NCI-H446 (cell line): ENCODE measurements at places on chromosomes 12 and 14.
A peak's percentile ranks its signal among the peaks of the same experiment; 100 is the strongest.

- DNase-seq, result no peak
Observed at GRCh38 chr12:13100605-13100881, 2.9 kb downstream of the GSG1 start.

DNA sequence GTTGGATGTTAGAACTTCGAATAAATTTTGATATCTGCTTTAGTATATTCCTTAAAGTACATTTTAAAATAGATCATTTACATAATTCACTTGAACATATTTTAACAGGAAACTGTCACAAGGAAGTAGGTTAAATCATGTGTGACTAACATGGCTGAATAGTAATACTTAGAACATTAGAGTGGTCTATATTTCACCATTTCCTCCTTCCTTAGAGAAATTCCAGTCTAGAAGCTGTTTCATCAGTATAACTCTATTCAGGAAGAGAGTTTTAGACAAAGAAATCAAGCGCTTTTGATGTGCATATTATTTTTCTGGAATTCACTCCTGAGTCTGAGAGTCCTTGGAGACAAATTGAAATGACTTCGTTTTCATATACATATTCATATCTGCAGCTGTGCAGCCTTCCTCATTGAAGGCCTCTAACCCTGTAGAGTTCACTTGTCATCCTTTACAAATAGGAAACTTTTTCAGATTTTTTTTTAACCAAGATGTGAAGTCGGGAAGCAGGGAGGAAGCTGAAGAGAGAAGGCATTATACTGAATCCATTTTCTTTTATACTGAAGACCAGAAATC lies 28.4 kb downstream of the IRAK3 start:
- no peak for DNase-seq

GRCh38 chr12:115095073-115095748 lies 411.2 kb upstream of the TBX3 start:
- DNase-seq, result no peak

DNA sequence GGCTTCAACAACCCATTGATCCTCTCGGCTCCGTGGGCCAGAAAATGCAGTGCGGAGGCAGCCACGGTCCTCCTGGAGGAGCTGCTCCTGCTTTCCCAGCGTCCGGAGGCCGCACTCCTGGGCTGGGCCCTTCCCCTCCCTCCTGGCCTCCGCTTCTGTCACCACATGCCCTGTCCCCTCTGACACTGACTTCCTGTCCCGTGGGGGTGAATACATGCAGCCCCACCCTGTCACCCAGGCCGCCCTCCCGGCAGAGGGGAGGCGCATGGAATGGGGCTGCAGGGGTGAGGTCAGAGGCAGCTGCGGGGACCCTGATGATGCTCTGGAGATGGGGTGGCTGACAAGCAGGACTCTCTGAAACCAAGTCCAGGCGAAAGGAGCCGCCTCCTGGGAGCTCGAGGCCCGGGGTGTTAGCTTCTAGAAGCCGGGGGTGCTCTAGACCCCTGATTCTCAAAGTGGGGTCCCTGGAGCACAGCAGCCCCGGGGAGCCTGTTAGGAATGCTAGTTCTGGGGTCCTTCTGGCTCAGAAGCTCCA lies 32.2 kb downstream of the NOC4L start:
- DNase-seq, result no peak

DNA sequence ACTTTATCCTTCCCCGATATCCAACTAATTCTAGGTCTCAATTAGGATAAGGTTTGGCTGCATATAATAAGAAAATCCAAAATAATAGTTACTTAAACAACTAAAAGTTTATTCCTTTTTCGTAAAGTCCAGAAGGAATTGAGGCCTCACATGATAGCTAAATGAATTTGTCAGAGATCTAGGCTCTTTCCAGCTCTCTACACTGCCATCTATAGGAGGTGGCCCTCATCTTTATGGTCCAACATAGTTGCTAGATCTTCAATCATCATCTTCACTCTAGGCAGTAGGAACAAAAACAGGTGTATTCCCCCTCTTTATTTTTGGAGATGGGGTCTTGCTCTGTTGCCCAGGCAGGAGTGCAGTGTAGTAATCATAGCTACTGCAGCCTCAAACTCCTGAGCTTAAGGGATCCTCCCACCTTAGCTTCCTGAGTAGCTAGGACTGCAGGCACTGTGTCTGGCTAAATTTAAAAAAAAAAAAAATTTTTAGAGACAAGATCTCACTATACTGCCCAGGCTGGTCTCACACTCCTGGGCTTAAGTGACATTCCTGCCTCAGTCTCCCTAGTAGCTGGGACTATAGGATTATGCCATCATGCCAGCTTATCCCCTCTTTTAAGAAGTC lies 46.5 kb upstream of the SAV1 start:
- DNase-seq, result peak; percentile 37

DNA sequence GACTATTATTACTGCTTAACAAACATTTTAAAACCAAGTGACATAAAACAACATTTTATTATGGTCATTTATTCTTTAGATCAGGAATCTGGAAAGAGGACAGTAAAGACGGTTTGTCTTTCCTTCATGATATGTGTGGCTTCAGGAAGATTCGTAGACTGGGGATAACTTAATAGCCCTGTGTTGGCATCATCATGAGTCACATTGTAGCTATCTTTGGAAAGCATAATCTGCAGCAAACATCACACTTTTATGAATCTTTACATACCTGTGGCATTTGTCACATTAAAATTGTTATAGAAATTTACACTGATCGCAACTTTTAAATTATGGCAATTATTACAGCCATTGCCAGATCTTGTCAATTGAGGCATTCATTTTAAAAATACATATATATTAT lies 397.1 kb downstream of the NOVA1 start:
- DNase-seq, result no peak

GRCh38 chr12:105723066-105723465 lies 392.6 kb downstream of the C12orf75 start:
- DNase-seq, result no peak

DNA sequence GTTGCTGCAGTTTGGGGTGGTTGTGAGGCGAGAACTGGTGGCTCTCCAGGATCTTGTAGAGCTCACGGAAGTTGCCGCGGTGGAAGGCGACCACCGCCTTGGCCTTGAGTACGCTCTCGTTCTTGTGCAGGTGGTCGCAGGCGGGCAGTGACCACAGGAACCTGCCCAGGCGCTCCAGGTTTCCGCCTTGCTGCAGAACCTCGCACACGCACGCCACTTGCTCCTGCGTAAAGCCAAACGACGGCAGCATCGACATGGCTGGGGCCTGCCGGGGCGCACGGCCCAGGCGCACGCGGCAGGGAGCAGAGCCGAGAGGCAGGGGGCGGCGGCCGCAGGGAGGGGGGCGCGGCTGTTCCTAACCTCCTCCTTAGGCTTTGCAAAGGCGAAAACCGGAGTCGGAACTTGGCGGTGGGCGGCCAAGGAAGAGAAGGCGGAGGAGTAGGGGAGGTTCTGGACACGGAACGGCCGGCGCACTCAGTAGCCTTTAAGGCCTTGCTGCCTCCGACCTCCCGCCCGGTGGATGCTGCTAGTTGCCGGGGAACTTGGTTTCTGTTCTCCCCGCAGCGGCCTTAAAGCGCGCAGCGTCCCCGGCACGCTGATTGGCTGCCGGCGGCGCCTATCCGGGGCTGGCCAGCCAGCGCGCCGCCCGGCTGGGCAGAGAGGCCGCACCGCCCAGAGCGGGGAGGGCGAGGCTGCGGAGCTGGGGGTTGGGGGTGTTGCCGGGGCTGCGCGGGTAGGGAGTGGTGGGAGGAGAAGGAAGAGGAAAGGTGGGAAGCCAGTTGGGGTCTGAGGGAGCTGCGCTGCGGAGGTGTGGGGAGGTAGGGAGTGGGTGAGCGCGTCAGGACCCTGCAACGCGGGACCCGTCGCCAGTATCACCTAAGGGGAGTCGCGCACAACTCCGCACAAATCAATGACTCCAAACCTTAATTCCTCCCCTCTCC lies at the start of gene SIX1:
Gene SIX1, minus strand, starts transcription at position 544 of the 941 bp plus-strand sequence. Its CDS starts 288 bp downstream, at position 256.
- peak; percentile 72 for DNase-seq

GRCh38 chr12:115972241-115972640 lies 305.3 kb downstream of the MED13L start:
- DNase-seq, result no peak

DNA sequence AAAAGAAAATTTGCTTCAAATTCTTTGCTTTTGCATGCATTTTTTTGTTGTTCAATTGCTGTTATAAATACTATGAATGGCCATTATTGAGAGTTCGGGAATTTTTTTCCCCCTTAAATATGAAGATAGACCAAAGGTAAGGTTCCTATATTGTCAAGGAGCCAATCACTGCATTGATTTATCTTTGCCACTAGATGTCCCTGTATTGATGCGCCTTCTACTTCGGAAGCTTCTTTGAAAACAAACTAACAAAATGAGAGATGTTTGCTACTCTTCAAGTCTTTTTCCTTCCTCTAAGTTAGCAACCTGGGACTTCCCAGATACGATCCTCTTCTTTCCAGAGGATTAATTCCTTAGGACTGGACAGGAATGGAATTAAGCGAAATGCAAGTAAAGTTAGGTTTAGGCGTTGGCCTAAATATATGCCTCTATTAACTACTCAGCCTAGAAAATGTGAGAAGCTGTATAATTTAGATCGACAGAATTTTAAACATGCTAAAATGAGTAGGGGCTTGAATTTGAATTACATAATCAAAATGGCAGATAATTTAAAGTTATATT lies 318.1 kb downstream of the AEBP2 start:
- peak; percentile 29 for DNase-seq

DNA sequence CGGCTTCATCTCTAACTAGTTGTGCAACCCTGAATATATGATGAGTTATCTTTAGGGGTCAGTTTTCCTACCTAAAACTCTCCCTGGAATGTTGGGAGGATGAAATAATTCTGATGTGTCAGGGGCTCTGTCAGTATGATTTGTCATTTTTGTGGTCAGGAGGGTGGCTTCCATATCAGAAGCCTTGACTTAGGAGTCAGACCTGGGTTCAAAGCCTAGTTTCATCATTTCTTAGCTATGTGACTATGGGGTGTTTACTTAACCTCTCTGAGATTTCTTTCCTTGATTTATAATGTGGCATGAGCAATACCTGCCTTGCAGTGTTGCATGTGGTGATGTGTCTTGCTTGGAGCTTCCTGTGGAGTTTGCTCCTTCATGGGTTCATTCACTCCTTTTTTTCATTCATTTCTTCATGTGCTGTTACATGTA lies 146.8 kb downstream of the CHST11 start:
- DNase-seq, result no peak

DNA sequence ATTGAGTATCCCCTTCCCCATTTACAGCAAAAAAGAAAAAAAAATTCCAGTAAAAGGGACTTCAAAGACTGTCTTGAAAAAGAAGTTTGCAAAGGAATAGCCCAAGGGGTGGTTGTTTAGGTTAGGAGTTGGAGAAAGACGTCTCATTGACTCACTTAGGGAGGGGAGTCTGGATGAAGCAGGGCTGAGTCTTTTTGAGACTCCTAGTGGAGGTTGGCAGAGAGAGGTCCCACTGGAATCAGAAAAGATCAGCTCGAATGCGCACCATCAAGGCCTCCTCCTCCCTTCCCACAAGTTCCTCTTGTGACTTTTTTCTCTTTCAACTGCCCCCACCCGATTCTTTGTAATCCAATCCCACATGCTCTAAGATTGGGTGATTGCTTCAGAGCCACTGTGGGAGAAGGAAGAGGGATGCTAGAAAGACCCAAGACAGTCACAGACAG lies 1.9 kb downstream of the ARHGEF40 start:
- DNase-seq, result no peak

DNA sequence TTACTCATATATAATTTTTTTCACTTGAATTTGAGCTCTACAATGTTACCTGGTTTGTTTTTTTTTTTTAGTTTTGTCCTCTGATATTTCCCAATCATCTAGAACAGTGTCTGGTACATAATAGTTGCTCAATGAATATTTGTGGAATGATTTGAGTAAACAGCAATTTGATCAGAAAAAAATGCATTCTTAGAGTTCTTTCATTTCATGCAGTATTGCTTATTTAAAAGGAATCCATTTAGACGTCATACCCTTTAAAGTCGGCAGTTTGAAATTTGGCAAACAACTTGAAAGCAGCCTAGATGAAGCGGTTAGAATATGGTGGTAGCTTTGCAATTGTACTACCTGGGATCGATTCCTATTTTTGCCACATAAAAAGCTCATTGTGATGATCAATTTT lies 140.0 kb downstream of the PDE3A start:
- DNase-seq, result no peak

DNA sequence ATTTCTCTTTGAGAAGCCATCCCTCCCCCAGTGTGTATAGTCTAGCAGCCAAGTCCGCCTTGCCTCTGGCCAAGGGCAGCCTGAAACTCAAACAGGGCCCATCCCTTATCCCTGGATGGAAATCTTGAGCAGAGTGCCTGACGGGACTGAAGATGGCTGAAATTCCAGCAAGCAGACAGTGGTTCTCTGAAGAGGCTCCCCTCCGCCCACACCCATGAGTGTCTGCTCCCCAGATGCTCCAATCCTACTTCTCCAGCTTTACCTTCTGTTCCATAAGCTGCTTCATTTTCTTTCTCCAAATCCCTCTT lies 396.2 kb downstream of the NUAK1 start:
- no peak for DNase-seq

DNA sequence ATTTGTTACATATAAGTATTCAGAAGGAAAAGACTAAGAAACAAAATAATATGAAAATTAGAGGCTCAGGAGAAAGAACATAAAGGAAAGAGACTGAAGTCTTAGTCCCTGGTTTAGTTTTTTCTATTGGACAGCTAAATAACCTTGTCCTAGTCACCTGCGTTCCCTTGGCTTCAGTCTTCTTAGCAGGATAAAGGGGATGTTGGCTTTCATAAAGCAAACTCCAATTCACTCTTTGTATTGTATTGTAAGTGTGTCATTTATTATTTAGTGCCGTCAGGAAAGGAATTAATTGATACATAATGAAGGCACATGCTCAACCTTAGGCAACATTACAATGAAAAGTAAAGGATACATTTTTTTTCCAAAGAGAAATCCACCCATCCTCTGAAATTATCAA lies 190.3 kb upstream of the PPFIA2 start:
- no peak for DNase-seq

GRCh38 chr14:49497725-49498348 lies 88.3 kb downstream of the RPS29 start:
- DNase-seq, result peak; percentile 79

DNA sequence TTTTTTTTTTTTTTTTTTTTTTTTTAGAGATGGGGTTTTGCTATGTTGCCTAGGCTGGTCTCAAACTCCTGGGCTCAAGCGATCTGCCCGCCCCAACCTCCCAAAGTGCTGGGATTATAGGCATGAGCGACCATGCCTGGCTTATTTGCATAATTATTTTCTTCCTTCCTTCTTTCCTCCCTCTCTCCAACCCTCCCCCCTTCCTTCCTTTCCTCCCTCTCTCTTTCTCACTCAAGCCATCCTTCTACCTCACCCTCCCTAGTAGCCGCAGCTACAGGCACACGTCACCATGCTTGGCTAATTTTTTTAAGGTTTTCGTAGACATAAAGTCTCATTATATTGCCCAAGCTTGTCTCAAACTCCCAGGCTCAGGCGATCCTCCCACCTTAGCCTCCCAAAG lies 83.8 kb downstream of the PEBP1 start:
- no peak for DNase-seq

- DNase-seq, result no peak
Observed at GRCh38 chr12:89664441-89664840, 44.2 kb downstream of the ATP2B1 start.

GRCh38 chr12:114194066-114194465 lies 211.9 kb downstream of the TBX5 start:
- no peak for DNase-seq
